ENCODE measurements at places on chromosomes 4 and X. TPM values are rescaled to one million over a fixed set of nuclear protein-coding genes. Genes with fewer than 3 reads are reported as not detected.

DNA sequence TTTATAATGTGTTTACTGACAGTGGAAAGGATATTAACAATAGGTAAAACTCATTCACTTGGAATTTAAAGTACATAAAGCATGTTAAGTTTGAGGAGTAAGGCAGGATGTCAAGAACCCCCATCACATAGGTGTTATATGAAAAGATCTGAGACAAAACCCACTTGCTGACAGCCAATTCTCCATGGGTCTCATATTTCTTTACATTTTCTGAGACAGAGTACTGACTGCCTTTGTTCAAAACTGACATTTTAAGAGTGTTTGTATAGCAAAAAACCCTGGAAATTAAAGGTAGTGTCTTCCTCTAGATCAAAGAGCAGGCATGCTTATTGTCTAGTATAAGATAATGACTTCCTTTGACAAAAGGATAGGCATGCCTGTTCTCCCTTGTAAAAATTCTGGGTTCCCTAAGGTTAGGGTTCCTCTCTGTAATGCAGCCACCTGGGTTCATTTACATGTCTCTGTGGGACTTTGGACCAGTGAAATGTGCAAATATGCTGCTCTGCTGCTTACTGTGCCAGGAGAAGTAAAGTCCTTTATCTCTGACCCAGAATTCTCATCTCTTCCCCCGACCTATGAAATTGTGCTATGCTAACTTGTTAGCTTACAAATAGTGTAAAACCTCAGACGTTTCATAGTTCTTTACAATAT is 123.6 kb downstream of the PCDH18 start:
- DNase-seq = no peak
- H3K4me3 ChIP-seq = no peak overlapping the region
- H3K36me3 ChIP-seq = no peaks in the 10 kb centered on the region
- H3K27me3 ChIP-seq = no peaks in the 10 kb centered on the region
- H3K4me1 ChIP-seq = no peaks in the 10 kb centered on the region

GRCh38 chrX:13864264-13864663 is 47.4 kb upstream of the GPM6B start:
- DNase-seq = no peak
- H3K36me3 ChIP-seq = no peaks in the 10 kb centered on the region
- no peaks in the 10 kb centered on the region for H3K4me1 ChIP-seq
- H3K27ac ChIP-seq = no peak overlapping the region

DNA sequence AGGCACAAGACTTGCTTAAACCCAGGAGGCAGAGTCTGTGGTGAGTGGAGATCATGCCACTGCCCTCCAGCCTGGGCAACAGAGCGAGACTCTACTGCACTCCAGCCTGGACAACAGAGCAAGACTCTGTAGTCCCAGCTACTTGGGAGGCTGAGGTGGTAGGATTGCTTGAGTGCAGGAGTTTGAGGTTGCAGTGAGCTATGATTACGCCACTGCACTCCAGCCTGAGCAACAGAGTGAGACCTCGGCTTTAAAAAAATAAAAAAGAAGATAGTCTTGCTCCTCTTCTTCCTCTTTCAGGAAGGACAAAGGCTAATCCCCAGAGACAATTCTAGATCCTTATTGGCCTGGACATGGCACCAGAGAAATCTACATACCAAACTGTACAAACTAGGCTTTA is 5.7 kb upstream of the PPEF2 start:
- no peaks in the 10 kb centered on the region for H3K4me1 ChIP-seq
- peaks cover 18% of the 10 kb centered on the region for H3K36me3 ChIP-seq
- peaks cover 4% of the 10 kb centered on the region for H3K27me3 ChIP-seq
- DNase-seq = no peak
- H3K27ac ChIP-seq = no peak overlapping the region
- H3K4me3 ChIP-seq = no peak overlapping the region

Gene ATP6AP2
- total RNA-seq = 68.8 TPM

GRCh38 chrX:9730752-9731151 is 34.9 kb downstream of the GPR143 start:
- H3K36me3 ChIP-seq = peaks cover 3% of the 10 kb centered on the region
- no peaks in the 10 kb centered on the region for H3K27me3 ChIP-seq
- no peak for DNase-seq
- no peak overlapping the region for H3K27ac ChIP-seq
- no peak overlapping the region for H3K4me3 ChIP-seq

- H3K27ac ChIP-seq = no peak overlapping the region
- no peak overlapping the region for H3K4me3 ChIP-seq
- DNase-seq = no peak
- no peaks in the 10 kb centered on the region for H3K4me1 ChIP-seq
- no peaks in the 10 kb centered on the region for H3K36me3 ChIP-seq
Observed at GRCh38 chr4:81827577-81828202, 356.0 kb upstream of the RASGEF1B start.

Gene MAP7D2
- total RNA-seq = 0.16 TPM

DNA sequence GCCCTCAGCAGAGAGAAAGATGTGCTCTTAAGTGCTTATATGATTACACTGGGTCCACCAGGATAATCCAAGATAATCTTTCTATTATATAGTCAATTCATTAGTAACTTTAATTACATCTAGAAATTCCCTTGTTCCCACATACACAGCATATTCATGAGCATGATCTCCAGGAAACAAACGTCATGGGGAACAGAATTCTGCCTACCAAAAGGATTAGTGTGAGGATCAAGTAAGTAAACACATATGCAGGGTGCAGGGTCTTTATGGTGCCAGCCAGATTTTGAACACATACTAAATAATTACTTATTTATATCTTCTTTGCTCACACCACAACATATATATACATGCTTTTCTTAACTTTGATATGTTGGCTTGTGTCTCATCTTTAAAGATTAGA is 169.1 kb downstream of the KCTD8 start:
- no peak for DNase-seq
- H3K27ac ChIP-seq = no peak overlapping the region
- no peak overlapping the region for H3K4me3 ChIP-seq
- no peaks in the 10 kb centered on the region for H3K27me3 ChIP-seq
- no peaks in the 10 kb centered on the region for H3K4me1 ChIP-seq
